Endothelial cell of umbilical vein (primary cell): ENCODE measurements at places on chromosomes 3 and 15.

- DNase-seq = no peak
Observed at GRCh38 chr3:43998370-43998835, 243.3 kb upstream of the TOPAZ1 start.

- DNase-seq = no peak
Observed at GRCh38 chr15:23648920-23649515, 1.4 kb upstream of the MAGEL2 start.

DNA sequence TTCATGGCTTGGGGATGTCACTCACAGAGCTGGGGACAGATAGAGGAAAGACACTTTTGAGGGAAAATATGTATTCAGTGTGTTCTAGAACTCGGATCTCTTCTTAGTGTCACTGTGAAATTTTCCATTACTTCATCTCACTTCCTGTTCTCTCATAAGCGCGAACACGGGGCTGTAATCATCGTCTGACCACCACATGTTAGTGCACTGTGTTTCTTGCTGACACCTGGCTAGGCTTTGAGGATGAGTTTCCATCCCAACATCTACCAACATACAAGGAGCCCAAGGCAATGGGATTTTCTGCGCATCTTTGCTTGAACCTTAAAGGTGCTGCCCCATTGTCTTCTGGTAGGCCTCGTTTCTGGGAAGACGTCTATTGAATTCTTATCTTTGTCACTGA lies 84.0 kb downstream of the LIPC start:
- no peak for DNase-seq

DNA sequence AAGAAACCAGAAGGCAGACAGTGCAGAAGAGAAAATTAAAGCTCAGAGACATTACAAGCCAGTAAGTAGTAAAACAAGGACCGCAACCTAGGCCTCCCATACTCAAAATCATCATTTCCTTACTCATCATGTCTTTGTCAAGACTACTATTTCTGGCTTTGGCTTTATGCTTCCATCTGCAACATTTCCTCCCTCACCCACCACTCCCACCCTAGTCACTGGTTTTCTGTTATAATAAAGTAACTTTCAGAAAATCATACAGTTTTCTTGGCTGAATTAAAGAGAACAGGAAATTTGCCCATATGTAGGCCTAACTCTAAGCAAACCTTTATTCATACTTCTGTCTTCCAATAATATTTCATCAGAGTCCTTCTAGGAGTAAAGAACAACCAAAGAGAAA lies 247.6 kb upstream of the RORA start:
- no peak for DNase-seq

DNA sequence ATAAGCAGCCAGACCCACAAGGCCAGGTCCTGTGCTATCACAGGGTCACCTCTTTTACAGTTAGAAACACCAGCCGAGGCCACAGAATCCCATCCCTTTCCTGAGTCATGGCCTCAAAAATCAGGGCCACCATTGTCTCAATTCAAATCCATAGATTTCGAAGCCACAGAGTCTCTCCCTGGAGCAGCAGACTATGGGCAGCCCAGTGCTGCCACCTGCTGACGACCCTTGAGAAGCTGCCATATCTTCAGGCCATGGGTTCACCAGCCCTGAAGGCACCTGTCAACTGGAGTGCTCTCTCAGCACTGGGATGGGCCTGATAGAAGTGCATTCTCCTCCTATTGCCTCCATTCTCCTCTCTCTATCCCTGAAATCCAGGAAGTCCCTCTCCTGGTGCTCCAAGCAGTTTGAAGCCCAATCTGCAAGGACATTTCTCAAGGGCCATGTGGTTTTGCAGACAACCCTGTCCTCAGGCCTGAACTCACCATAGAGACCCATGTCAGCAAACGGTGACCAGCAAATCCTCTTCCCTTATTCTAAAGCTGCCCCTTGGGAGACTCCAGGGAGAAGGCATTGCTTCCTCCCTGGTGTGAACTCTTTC lies 39.6 kb downstream of the TGM4 start:
- DNase-seq = peak; percentile 70

DNA sequence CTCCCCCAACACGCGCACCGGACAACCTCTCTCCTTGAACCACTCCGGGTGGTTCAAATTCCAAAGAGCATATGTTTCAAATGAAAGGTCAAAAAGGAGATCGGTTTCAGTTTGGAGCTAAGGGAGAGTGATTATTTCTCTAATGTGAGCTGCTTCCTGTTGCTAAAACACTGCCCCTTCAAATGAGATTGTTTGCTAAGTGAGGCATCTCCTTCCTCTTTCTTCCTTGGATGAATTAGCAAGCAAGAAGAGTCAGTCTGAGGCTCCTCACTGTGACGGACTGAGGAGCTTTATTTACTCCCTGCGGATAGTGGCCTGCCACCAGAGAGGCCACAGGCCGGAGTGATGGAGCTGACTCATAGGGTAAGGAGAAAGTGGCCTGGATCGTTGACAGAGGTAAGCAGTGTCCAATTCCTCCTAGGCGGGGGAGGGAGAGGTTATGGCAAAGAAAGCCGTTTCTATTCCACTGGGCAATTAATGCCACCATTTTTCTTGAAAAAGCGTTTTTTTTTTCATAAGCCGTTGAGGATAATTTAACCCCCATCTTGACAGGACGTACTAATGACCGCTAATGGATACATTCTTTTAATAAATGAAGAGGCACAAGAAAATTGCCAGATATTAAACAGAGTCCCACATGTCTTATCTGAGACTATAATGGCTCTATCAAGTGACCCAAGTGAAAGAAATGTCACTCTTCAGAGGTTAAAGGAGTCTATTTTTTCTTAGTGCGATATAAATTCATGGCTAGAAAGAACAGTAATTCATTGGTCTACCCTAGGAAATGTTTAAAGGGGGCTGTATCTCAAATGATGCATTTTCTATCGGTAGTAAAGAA lies 167.0 kb upstream of the ANKRD28 start:
- DNase-seq = peak; percentile 50

DNA sequence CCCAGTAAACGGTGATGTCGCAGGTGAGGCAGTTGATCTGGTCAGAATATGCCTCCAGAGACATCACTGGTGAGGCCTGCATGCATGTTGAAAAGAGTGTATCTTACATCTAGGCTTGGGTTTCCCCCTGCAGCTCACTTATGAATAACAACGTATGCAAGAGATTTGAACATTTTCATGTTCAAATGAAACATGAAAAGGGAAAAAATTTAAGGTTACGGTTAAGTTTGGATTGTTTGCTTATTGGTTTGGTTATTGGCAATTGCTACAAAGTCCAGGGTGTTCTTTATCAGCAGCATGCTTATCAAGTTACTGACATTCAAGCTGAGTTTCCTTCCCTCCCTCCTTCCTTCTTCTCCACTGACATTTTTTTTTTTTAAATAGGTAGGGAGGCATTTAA lies 123.2 kb downstream of the IGF1R start:
- no peak for DNase-seq

DNA sequence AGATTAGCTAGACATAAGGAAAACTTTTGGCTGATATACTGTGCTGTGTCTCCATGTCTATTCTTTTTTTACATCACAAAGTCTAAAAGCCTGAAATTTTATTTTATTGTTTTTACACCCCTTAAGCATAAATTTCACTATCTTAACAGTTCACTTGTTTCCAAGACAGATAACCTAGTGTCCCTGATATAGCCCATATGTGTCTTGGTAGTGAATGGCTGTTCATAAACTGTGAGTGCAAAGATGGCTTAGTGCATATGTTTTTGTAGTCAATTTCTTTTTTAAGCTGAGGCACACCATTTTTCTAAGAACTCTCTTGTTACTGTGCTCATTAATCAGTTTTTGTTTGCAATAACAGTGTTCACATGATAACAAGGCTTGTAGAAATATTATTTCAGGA lies 381.1 kb downstream of the OXSM start:
- DNase-seq = no peak

DNA sequence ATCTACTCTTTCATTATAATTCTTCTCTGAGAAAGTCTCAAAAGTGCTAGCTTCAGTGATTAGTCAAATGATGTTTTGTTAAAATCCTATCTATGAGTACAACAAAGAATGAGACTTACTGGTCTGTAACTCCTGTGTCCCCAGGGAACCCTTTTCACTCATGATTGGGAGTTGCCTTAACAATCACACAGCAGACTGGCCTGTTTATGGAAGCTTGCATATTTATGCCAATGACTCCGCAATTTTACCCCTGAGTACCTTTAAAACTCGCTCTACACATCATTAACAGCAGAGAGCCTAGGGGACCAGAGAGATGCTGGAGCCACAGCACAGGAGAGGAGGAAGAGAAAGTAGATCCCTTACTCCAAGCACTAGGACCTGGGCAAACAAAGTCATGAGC lies 628.1 kb downstream of the IGSF11 start:
- DNase-seq = no peak

DNA sequence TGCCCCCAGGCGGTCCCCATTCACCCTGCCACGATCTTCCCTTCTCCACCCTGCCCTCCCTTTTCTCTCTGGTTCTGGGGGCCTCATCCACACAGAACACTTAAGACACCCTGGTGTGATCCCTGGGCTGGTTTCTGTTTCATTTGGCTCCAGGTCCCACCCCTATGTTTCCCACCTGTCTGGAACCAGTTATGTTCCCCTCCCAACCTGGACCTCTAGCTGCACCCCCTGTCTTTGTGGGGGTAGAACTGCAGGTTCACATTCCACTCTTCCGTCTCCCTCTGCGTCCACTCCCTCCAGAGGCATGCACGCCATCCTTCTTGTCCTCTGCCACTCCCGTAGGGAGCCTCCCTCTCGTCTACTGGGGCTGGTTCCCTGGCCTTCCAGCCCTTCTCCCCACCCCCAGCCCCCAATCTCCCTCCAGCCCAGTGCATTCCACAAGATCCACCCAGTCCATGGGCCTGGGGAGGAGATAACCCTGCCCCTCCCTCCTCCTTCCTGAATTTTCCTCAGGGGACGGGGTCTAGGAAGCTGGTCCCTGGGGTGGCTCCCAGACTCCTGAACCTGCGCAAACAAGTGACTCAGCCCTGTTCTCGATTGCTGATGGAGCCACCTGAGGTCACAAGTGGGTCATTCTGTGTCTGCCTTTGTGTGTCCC lies 73.8 kb downstream of the ABTB1 start:
- DNase-seq = no peak

- no peak for DNase-seq
Observed at GRCh38 chr15:61184431-61184830, 44.7 kb downstream of the RORA start.

- no peak for DNase-seq
Observed at GRCh38 chr3:119343719-119344118, 49.5 kb downstream of the ARHGAP31 start.

DNA sequence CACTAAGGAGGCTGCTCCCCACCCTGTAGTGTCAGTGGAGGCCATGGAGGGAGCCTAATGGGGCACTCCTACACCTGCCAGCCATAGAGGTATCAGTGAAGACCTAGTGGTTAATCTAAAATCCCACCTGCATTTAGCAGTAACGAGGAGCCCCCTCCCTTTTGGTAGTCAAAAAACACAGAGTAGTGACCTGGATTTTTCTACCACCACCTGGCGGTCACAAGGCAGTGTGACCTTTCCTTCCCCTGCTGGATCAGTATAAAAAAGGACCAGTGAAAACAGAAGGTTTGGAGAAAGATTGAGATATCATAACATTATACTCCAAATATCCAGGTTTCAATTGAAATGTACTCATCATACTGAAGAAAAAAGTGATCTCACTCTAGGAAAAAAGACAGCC lies 241.2 kb downstream of the PYDC2 start:
- DNase-seq = no peak

DNA sequence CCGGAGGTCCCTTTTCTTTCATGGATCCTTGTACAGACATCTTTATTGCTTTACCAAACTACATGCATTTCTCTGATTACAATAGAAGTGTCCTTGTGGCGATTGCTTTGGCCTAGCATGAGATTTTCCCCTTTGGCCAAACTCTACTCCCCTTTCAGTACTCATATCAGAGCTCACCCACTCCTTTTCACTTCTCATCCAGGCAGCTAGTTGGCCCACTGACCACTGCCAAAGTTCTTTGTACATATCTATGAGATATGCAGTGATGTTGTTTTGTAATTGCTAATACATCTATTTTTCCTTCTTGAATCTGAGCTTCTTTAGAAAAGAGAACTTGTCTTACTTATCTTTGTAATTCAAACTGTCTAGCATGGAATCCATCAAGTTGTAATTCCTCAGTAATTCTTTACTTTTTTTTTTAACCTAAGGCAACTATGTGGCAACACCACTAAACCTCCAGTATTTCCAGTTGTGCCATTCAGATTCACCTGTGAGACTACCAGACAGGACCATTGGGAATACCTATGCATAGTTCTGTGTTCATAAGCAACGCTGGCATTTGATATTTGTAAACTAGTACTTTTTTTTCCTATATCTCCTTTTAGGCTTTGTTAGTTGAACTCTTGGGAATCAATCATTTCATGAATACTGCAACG lies 39.2 kb downstream of the AADACL2 start:
- DNase-seq = no peak

- DNase-seq = no peak
Observed at GRCh38 chr3:154656486-154656885, 226.5 kb upstream of the GPR149 start.

GRCh38 chr15:87498560-87498959 lies 758.0 kb downstream of the NTRK3 start:
- no peak for DNase-seq

GRCh38 chr3:172182797-172183196 lies 143.4 kb downstream of the FNDC3B start:
- DNase-seq = no peak

DNA sequence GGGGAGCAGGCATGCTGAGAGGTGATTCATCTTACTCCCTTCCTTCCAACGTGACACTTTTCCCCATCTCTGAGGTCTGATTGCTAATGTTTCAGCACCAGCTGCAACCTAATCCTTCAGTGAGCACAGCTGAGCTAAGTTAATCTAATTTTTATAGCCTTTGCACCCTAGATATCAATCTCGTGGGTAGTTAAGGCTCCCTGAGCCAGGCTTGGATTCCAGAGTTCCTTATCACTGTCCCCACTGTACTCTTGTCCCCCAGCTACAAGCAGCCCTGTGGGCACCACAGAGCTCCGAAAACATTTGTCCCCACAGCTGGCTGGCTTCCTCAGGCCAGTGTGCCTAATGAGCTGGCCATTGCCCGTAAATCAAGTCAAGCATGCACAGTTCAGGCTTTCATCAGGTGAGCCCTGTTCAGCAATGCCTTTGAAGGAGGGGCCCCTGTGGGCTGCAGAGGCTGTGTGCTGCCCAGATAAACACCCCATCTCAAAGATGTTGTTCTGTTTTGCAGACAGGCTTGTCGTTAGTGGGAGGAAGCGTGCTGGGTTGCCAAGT lies 376.9 kb upstream of the RASGRP1 start:
- peak; percentile 25 for DNase-seq

- DNase-seq = no peak
Observed at GRCh38 chr3:15800327-15800726, 2.5 kb upstream of the ANKRD28 start.

DNA sequence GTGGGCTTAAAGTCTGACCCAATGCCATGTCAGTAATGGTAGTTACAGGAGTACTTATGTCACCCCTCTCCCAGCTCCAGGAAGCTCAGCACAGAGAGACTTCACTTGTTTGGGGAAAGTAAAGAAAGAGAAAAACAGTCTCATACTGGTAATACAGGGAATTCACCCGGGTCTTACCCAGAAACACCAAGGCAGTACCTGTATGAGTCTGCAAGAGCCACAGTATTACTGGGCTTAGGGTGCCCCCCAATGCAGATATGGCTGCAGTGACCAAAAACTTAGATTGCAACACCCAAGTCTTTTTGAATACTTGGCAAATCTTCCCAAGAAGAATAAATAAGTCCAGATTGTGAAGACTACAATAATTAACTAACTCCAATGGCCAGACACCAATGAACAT lies 622.1 kb downstream of the IGSF11 start:
- no peak for DNase-seq

GRCh38 chr3:19489936-19490335 lies 341.6 kb downstream of the KCNH8 start:
- no peak for DNase-seq
